Stromal cell of bone marrow (primary cell): ENCODE measurements at places on chromosomes 5 and 9.
A peak's percentile ranks its signal among the peaks of the same experiment; 100 is the strongest.

DNA sequence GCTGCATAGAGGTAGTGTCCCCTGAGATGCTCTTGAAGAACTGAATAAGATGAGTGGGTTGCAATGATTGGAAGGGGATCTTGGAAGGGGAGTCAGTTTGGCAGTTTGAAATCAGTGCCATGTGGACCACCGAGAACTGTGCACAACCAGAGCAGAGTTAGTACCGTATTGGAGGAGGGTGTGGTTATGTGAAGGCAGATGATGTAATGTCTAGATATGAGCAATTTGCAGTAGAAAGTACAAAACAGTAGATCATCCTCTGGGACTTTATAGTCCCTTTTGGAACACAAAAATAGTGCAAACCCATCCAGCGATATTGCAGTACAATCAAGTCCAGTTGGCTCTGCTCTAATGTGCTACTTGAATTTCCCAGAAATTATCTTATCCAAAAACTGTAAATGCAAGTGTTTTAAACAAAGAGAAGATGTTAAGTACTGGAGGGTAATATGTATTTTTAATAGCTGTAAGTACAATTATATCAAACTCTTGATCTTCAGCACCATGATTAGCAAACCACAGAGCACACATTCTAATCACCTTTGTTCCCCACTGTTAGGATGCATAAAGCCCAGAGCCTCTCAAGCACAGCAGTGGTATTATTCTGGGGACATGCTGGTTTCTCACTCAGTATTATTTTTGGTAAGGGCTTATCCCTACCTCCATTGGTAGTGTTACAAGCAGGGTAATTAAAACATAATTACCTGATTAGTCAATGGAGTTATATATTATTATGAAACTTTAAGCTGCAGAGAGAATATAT lies 41.5 kb downstream of the MEGF10 start:
- no peak for DNase-seq

GRCh38 chr9:116978155-116978554 lies 291.1 kb downstream of the TRIM32 start:
- DNase-seq: peak; percentile 11

DNA sequence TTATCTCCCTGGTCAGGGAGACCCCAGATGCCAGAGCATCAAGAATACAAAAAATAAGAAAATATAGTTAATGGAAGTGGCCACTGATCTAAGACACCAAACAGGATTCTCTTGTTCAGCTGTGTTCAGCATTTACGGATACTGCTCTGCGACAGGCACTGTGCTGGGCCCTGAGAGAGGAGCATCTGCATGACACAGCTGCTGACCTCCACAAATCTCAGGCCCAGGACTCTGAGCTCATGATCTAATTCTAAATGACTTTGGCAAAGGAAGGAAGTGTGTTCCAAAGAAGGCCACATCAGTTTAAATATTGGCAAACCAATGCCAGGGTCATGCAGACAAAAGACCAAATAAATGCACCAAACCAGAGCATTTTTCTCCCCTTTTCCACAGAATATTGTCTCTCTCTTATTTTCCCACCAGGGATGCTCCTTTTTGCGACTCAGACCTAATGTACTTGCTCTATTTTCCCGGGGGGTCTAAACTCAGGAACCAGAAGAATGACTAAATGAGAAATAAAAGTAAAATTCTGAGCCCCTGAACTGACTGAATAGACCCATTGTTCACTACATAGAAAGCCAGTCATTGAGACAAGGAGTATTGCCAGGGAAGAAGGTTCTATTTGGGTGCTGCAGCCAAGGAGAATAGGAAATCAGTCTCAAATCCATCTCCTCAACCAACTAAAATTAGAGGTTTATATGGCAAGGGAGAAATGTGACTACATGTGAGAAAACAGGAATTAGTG lies 1.4 kb upstream of the AGGF1 start:
- DNase-seq: no peak

GRCh38 chr9:17330097-17330496 lies 195.3 kb downstream of the CNTLN start:
- DNase-seq: no peak

GRCh38 chr5:25399878-25400480 lies 755.2 kb upstream of the CDH10 start:
- no peak for DNase-seq

GRCh38 chr5:4777435-4777834 lies 362.7 kb upstream of the ADAMTS16 start:
- no peak for DNase-seq

GRCh38 chr5:144084971-144085370 lies 85.5 kb downstream of the YIPF5 start:
- no peak for DNase-seq

GRCh38 chr5:149586708-149587318 lies 5.5 kb downstream of the ARHGEF37 start:
- DNase-seq: no peak

DNA sequence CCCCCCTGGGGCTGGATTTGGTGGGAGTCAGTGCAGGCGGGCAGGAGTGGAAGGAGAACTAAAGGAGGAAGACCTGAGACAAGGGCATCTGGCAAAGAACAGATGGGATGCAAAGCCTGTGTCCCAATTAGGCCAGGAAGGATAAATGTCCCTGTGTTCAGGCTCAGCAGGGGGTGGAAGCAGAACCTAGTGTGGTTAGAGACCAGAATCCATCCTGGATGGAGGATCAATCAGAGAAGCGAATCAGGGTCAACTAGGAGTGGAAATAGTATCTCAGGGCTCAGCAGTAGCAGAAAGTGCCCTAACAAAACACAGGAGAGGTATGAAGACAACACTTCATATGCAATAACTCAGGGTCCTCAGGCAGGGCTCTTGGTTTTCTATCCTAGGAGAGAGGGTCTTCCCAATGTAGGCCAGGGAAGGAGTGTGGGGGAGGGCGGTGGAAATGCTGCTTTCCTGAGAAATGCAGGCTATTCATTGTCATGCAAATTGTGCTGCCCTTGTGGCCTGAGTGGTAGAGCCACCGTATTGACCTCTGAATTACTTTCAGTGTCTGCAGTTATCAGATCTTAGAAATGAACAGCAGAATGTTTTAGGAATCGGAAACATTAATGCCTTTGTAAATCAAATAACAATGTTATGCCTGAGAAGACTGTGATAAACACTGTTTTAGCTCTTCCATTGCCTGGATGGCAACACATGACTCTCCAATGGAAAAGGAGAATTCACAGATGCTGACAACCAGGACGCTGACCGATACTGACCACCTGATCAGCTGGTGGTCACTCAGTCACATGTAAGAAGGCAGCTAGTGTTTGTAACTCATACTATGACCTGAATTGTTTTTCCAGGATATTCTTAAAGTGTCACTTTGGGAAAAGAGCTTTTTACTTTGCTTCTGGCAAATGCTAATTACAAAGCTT lies 323.6 kb downstream of the SEMA5A start:
- no peak for DNase-seq

- DNase-seq: no peak
Measured at GRCh38 chr5:101431201-101431600, 528.1 kb upstream of the ST8SIA4 start.

GRCh38 chr9:114606597-114607207 lies 4.4 kb upstream of the TMEM268 start:
- peak; percentile 65 for DNase-seq

DNA sequence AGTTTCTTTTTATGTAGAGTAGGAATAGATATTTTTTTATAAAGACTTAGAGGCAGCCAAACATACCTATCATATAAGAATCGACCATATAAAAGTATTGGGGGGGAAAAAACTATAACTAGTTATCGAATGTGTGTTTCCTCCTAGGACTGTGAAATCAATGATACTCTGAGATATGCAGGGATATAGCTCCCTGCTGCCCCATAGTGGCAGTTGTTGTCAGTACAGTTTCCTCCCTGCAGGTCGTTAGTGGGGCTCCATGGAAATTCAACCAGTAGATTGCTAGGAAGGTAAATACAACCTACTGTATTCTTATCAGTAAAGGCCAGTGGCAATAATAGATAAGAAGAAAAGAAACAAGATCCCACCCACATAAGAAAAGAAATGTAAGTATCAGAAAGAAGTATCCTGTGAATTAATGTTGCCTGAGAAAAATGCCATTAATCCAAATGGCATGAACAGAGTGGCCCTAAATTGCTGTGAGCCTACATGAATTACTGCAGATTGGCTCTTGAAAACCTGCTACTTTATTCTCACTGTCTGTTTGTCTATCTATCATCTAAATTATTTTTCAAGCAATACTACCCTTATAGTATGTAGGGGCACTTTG lies 136.9 kb upstream of the FBN2 start:
- peak; percentile 11 for DNase-seq

DNA sequence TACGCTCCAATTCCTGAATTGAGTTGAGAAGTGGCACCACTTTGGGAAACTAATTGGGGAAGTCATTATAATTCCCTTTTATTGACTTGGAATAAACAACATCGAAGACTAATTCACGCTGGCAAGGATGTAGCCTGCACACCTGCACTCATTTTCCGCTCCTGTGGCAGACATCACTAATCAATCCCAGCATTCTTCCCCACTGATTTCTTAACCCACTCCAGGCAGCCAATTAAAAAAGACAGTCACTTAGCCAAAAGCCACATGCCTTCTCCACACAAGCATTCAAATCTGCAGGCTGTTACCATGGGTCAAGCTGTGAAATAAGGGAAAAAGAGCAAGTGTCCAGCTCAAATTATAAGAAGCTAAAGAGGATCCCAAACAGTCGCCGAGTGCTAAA lies 68.2 kb upstream of the HRH2 start:
- no peak for DNase-seq

DNA sequence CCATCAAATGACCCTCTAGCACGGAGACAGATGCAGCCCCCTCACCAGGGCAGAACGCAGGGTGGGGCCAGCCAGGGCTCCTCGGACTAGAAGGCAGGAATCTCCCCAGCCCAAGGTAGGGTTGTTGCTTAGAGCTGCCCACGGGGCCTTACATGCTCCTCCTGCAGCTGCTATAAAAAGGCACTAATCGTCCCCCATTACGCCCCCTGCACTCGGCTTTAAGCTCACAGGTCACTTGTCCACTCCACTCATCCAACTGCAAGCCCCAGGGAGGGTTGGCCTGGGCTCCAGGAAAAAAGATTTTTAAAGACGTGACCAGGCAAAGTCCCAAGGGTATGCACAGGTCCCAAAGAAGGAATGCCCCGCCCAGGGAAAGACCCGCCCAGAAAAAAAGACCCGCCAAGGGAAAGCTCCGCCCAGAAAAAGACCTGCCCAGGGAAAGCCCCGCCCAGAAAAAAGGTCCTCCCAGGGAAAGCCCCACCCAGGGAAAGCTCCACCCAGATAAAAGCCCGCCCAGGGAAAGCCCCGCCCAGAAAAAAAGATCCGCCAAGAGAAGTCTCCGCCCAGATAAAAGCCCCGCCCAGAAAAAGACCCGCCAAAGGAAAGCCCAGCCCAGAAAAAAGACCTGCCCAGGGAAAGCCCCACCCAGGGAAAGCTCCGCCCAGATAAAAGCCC lies 11.1 kb downstream of the GRIN1 start:
- DNase-seq: no peak

- no peak for DNase-seq
Measured at GRCh38 chr9:115514454-115514853, 396.5 kb upstream of the TNC start.

- no peak for DNase-seq
Measured at GRCh38 chr5:143435210-143435657, 31.7 kb upstream of the NR3C1 start.

- DNase-seq: no peak
Measured at GRCh38 chr5:131814990-131815389, 18.2 kb upstream of the FNIP1 start.

- peak; percentile 15 for DNase-seq
Measured at GRCh38 chr5:115458003-115458409, 86.6 kb downstream of the FEM1C start.
